ENCODE measurements at places on chromosomes 3 and 15. TPM values are rescaled to one million over a fixed set of nuclear protein-coding genes. Genes with fewer than 3 reads are reported as not detected.

Gene PYGO1
- 7.7 TPM for total RNA-seq

- DNase-seq: no peak
These were observed 30.8 kb downstream of the GALNT15 start for GRCh38 chr3:16205156-16205870.

- DNase-seq: no peak
These were observed 32.9 kb upstream of the MBNL1 start for GRCh38 chr3:152235709-152236298.

DNA sequence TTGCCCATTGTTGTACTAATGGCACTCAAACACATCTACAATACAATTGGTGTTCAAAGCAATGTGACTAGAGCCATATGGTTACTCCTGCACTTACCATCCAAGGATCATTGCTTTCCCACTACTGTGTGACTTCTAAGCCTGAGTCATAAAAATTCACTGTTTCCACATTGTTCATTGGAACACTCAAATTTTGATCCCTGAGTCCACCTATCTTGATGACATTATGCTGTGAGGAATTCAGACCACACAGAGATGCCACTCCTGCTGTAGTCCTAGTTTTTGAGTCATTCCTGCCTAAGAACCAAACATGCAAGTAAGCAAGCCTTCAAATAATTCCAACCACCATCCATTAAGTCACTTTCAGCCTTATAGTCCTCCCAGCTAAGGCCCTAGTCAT, 176.2 kb downstream of the EFHB start:
- no peak for DNase-seq

Measured in mucosa of gallbladder (tissue), 1 donor.